ENCODE measurements at places on chromosomes 3 and 15. TPM values are rescaled to one million over a fixed set of nuclear protein-coding genes. Genes with fewer than 3 reads are reported as not detected.

HCLS1 gene
- 1.1 TPM for total RNA-seq

DNA sequence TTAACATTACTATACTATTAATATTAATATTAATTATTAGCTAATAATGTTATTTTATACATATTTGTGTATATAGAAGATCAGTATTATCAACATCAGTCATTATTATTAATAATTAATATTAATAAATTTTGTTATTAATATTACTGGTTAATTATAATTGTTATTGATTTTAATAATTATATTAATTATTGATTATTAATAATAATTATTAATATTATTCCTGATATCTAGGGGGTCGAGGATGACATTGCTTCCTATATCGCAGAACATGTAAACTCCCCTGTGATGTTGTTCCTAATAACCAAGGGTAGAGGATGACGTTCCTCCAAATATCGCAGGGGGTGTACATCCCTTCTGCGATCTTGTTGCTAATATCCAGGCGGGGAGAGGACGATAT lies 17.3 kb upstream of the BMF start:
- DNase-seq, result no peak
- H3K4me3 ChIP-seq, result no peak overlapping the region
- H3K4me1 ChIP-seq, result no peaks in the 10 kb centered on the region
- no peak overlapping the region for H3K27ac ChIP-seq
- H3K27me3 ChIP-seq, result peaks cover 8% of the 10 kb centered on the region

DNA sequence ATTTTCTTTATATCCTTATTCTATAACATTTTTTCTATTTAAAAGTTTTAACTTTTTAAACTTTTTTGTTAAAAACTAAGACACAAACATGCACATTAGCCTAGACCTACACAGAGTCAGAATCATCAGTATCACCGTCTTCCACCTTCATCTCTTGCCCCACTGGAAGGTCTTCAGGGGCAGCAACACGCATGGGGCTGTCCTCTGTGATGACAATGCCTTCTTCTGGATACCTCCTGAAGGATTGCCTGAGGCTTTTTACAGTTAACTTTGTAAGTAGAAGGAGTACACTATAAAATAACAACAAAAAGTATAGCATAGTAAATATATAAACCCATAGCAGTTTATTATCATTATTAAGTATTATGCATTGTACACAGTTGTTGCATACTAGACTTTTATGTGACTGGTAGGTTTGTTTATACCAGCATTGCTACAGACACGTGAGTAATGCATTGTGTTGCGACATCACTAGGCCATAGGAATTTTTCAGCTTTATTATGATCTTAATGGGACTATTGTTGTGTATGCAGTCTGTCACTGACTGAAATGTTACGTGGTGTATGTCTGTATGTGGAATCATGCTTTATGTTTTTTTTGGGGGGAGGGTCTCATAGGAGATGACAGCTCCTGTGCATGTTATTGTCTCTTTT lies 18.2 kb downstream of the ATP1B3 start:
- no peaks in the 10 kb centered on the region for H3K27me3 ChIP-seq
- peaks cover 54% of the 10 kb centered on the region for H3K4me1 ChIP-seq
- peak; percentile 82 for DNase-seq
- H3K27ac ChIP-seq, result peak overlapping the region; percentile 61
- H3K4me3 ChIP-seq, result peak overlapping the region; percentile 7
- H3K36me3 ChIP-seq, result peaks cover 25% of the 10 kb centered on the region

- no peak overlapping the region for H3K27ac ChIP-seq
- H3K4me3 ChIP-seq, result no peak overlapping the region
- H3K27me3 ChIP-seq, result peaks cover 3% of the 10 kb centered on the region
- H3K36me3 ChIP-seq, result peaks cover 46% of the 10 kb centered on the region
- no peak for DNase-seq
Measured at GRCh38 chr3:105765308-105765639, 103.5 kb downstream of the CBLB start.

DNA sequence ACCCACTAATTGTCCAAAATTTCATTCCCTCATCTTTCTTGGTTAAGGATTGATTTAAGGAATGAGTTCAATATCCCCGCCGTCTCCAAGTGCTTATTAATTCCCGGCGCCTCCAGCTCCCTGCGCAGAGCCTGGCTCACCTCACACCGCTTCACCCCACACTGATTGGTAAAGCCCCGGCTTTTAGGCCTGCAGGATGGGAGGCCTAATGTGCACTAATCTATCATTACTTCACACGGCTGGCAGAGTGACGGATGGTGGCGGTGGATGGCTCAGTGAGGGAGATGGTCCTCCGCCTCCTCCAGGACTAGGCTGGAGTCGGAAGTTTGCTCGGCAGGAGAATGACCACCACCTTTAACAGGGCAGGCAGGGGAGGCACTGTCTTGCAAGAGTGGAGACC lies 81.7 kb downstream of the MEGF11 start:
- H3K4me3 ChIP-seq, result no peak overlapping the region
- peaks cover 43% of the 10 kb centered on the region for H3K27me3 ChIP-seq
- H3K4me1 ChIP-seq, result no peaks in the 10 kb centered on the region
- no peaks in the 10 kb centered on the region for H3K36me3 ChIP-seq

- no peaks in the 10 kb centered on the region for H3K4me1 ChIP-seq
- no peak overlapping the region for H3K4me3 ChIP-seq
- peaks cover 8% of the 10 kb centered on the region for H3K36me3 ChIP-seq
- no peak overlapping the region for H3K27ac ChIP-seq
- peaks cover 53% of the 10 kb centered on the region for H3K27me3 ChIP-seq
Measured at GRCh38 chr3:32821686-32822296, 4.0 kb downstream of the TRIM71 start.

GPR87 gene
- total RNA-seq, result not detected

REC114 gene
- total RNA-seq, result not detected

GRCh38 chr3:155106119-155106518 lies 26.0 kb downstream of the MME start:
- peaks cover 5% of the 10 kb centered on the region for H3K36me3 ChIP-seq
- peaks cover 1% of the 10 kb centered on the region for H3K27me3 ChIP-seq
- no peak overlapping the region for H3K4me3 ChIP-seq
- H3K27ac ChIP-seq, result no peak overlapping the region

DNA sequence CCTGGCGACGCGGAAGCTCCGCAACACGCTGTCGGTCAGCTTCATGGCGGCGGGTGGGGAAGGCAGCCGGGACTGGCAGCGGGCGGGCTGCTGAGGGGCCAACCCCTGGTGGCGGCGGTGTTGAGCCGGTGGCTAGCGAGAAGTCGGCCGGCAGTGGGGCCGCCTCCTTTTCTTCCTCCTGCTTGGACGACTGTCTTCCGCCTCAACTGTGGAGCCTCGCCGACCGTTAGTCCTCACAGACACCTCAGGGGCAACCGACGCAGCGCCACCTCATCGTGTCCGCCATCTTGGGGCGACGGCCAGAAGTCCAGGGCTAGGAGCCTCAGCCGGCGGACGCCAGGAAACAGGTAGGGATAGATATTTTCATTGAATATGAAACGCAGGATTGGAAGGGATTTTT lies 875.1 kb downstream of the NSUN3 start:
- no peak for DNase-seq
- no peaks in the 10 kb centered on the region for H3K4me1 ChIP-seq
- no peaks in the 10 kb centered on the region for H3K27me3 ChIP-seq
- peaks cover 5% of the 10 kb centered on the region for H3K36me3 ChIP-seq
- no peak overlapping the region for H3K27ac ChIP-seq
- H3K4me3 ChIP-seq, result no peak overlapping the region

GRCh38 chr3:187794731-187795130 lies 49.5 kb upstream of the BCL6 start:
- no peaks in the 10 kb centered on the region for H3K36me3 ChIP-seq
- no peak overlapping the region for H3K4me3 ChIP-seq
- DNase-seq, result no peak

- H3K4me3 ChIP-seq, result no peak overlapping the region
- H3K27me3 ChIP-seq, result no peaks in the 10 kb centered on the region
- DNase-seq, result peak; percentile 61
Measured at GRCh38 chr3:20747741-20748140, 561.7 kb upstream of the SGO1 start.

DNA sequence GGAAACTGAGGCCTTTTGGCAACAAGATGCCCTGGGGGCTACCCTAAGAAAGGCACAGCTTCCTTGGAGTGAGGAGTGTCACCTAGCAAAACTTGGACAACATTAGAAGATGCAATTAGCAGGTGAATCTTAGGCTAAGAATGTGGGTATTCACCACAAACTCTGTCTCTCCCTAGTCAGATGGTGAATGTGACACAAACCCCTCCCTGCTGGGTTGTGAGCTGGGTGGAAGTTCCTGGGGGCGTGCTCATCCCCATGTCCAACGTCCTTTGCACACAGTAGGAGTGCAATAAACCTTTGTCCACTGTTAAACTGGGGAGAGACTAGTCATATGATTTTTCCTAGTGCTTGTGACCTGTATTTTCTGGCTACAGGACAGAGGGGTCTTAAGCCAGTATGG lies 67.1 kb upstream of the SH3GL3 start:
- H3K27me3 ChIP-seq, result peaks cover 5% of the 10 kb centered on the region
- H3K4me3 ChIP-seq, result peak overlapping the region; percentile 67
- H3K4me1 ChIP-seq, result peaks cover 31% of the 10 kb centered on the region
- no peaks in the 10 kb centered on the region for H3K36me3 ChIP-seq
- peak overlapping the region; percentile 20 for H3K27ac ChIP-seq
- DNase-seq, result peak; percentile 31

DNA sequence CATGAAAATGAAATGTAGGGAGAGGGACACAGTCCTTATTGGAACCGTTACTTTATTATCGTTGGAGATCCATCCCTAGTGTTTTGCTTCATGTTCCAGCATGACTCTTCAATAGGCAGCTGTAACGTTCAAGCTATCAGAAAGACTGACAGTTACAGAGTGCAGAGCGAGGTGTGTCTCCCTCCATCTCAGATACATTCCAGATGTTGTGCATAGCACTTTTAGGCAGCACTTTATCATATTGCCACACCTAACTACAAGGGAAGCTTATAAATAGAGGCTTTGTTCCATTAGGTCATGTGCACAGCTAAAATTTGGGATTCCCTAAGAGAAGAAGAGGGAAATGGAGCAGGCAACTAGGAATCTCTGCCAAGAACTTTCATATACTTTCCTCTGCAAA lies 1009.6 kb downstream of the ROBO2 start:
- DNase-seq, result no peak
- no peak overlapping the region for H3K4me3 ChIP-seq
- peaks cover 3% of the 10 kb centered on the region for H3K27me3 ChIP-seq
- no peaks in the 10 kb centered on the region for H3K36me3 ChIP-seq
- H3K4me1 ChIP-seq, result peaks cover 16% of the 10 kb centered on the region

- no peak overlapping the region for H3K4me3 ChIP-seq
- no peaks in the 10 kb centered on the region for H3K36me3 ChIP-seq
- H3K4me1 ChIP-seq, result no peaks in the 10 kb centered on the region
- no peak for DNase-seq
- H3K27ac ChIP-seq, result no peak overlapping the region
- H3K27me3 ChIP-seq, result no peaks in the 10 kb centered on the region
Measured at GRCh38 chr15:100211855-100212850, 129.6 kb downstream of the ADAMTS17 start.

DNA sequence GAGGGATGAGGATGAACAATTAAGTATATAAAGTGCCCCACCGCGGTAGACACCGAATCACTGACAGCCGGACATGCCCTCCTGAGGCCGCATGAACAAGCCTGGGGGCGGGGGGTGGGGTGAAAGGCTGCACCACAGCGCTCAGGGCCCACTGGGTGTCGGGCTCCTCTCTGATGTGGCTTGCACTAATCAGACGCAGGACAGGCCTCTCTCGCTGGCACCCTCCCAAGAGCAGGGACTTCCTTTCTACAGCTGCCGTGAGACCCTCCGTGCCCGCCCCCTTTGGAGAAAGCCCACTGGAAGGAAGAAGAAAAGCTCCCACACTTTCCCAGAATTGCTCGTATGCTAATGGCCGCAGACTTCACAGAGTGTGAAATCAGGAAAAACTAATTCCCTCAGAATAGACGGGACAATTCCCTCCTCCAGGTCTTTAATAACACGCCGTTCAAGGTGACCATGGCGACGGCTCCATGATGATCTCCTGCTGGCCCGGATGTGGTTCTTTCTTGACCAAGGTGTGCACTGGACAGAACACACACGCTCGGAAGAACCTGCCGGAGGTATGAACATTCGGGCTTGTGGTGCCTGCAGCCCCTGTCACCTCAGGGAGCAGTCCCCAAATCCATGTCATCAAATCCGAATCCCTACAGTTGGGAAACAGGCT lies 32.0 kb downstream of the IQSEC1 start:
- peaks cover 49% of the 10 kb centered on the region for H3K27me3 ChIP-seq
- no peaks in the 10 kb centered on the region for H3K4me1 ChIP-seq
- H3K36me3 ChIP-seq, result no peaks in the 10 kb centered on the region
- no peak overlapping the region for H3K4me3 ChIP-seq
- no peak overlapping the region for H3K27ac ChIP-seq
